ENCODE measurements at places on chromosomes 5 and 9.
A peak's percentile ranks its signal among the peaks of the same experiment; 100 is the strongest.

DNA sequence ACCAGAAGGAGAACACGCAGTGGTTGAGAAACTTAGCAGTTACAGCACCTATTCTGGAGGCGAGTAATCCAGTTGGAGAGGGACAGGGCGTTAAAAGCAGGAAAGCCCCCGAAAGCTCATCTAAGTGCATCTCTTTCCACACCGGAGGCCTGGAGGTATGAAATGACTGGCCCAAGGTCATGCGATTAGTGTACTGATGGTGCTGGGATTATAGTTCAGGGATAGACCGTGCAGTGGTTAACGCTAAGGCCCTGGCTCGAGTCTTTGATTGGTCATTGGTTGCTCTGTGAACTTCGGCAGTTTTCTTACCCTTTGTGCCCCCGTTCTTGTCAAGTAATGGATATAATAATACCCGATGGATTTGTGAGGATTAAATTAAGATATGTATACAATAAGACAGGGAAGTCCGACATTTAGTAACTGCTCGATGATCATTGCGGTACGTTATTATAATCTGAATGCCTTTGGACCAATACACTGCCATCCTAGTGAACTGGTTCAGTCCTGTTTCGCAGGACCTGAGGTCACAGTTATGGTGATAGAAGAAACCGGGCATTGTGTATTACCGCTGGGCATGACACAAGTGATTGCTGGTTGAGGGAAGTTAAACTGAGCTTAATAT, 960 bp downstream of the CANX start:
- peak; percentile 20 for DNase-seq

DNA sequence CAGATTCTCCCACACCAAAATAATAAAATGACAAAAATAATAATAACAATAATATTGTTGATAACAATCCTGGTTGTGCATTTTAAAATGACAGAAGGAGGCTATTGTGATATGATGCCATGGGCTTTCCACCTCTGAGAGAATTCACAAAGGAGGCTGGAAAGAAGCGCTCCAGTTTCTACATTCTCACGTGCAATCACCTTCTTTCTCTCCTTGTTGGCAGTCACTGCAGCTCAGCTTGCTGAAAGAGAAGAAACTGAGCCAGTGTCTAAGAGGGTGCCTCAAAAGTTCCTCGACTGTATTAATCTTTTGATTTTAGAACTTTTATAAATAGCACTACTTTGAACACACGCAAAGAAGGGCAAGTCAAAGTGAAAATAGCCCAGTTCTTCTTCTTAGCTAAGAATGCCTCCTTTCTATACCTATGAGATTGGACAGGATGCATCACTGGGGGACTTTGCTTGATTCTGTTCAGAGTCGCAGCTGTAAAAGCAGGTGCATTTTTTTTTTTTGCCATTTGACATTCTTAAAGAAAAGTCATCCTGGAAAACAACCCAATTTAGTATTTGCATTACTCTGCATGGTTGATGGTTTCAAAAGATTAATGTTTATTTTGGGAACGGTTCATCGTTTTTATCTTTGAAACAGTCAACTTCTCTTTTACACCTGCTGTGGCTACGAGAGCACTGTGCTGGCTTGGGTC, 12.4 kb upstream of the SUB1 start:
- DNase-seq: no peak

DNA sequence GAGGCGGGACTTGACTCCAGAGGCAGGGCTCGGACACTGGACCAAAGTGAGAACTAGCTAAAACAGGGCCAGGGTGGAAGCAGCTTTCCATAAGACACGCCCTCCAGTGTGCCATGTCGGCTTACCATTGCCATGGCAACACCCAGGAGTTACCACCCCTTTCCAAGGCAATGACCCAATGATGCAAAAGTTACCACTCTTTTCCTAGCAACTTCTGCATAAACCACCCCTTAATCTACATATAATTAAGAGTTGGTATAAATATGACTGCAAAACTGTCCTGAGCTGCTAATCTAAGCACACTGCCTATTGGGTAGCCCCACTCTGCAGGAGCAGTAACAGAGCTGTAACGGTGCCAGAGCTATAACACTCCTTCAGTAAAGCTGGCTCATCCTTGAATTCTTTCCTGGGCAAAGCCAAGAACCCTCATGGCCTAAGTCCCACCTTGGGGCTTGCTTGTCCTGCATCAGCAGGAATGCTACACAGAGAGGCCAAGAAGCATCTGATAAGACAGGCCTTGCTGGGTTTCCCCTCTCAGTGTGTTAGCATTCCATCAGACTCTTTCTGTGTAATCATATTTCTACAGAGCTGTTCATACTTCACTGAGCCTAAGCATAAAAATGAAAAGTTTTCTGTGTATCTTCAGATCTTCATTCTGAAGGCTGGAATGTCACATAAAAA, 262.7 kb upstream of the KLF9 start:
- no peak for DNase-seq

DNA sequence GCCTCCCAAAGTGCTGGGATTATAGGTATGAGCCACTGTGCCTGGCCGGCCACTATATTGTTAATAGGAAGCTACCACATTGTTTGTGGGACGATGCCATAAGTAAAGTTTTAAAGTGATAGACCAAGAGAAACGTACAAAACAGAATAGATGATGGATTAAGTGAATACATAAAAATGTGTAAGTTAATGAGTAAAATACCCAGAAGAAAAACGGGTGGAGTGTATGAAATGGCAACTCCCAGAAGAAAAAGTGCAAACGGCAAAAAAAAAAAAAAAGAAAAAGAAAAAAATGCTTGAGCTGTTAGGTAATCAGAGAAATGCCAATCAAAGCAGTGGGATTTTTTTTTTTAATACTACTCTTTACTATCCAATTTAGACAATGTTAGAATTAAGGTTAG, 246.0 kb downstream of the PDZD2 start:
- DNase-seq: no peak

GRCh38 chr9:115883467-115884329, 269.9 kb upstream of the PAPPA start:
- DNase-seq: no peak

DNA sequence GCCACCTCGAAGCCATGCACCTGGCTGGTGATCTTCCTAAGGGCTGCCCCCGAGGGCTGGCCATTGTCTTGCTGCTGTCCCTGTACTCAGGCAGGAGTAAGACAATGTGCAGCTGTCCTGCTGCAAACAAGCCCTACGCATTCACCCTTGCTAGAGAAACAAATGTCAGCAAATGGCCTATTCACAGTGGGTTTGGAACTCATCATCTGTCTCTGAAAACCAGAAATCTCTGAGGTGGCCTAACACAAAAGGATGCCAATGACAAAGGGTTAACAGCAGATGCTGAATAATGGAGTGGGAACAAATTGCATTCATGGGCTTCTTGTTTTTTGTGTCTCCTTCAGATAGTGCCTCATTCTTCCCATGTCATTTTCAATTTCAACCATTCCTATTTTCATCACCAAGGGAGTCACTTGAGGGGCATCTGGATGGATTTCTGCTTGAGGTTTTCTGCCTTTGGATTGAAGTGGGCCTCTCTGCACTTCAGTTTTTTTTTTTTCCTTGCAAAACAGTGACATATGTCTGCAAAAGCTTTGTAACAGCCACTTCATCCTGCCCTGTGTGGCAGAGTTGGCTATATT, 261.6 kb upstream of the VLDLR start:
- no peak for DNase-seq

DNA sequence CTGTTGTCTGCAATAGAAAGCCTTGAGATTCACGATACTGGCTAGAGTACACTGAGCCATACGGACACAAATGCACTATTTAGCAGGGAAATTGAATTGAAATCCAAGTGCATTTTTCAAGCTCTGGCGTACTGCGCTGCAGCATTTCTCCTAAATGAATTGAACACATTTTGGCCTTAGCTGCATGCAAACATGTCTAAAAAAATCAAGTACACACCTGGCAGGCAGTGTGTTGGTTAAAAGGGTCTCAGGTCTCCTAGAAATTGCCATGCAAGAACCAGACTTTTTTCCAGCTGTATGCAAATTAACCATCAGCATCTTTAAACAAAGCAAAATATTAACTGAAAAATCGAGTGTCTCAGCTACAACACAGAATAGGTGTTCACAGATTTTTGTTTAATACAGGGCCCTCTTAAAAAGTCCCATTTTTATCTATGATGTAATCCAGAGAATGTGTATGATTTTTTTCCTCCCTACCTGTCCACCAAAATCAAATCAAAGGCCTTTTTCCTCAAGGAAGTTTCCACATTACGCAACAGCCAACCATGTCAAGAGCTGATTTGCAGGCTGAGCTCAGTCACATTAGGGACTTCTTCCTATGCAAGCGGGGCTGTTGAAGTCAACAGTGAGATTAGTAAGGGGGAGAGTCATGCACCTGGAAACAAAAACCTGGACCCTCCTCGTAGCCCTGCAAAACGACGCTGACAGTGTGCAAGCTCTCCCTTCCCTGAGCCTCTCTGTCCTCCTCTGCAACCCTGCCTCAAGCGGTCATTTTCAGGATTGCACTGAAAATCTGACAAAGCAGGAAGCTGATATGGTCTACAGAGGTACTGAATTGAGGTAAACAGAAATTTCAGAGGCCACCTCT, 14.1 kb upstream of the SFXN1 start:
- DNase-seq: peak; percentile 59

DNA sequence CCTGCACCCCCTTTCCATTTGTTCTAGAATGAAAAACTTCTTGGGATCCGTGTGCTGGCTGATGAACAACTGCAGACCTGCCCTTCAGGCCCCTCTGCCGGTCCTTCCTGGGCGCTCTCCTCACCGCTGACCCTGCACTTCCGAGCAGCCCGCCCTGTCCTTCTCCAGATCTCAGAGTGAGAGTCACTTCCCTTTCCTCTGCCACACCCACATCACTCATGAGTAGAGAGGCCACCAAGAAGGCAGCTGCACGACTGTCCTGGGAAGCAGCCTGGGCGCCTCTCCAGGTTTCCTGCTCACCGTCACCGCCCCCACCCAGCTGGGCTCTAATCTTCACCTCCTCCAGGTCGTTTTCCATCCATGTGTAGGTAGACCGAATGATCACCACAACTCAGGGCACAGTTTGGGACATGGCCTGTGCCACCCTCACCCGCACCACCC, 35.0 kb upstream of the NSMF start:
- no peak for DNase-seq

DNA sequence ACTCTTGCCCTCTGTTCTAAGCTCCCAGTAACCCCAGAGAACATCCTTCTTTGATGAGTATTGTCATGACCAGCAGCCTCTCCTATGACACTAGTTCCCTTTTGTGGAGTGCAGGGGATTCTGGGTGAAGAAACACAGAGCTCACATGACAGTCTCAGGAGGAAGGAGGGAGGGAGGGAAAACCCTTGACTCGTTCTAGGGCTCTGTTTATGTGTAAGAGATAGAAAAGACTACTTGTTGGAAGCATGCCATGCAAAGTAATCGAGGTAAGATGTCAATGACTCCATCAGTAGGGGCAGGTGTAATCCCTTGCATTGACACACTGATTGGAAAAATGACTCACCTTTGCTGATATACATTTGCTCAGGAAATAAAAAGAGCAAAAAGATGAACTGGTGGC, 190.2 kb upstream of the ELL2 start:
- DNase-seq: no peak

DNA sequence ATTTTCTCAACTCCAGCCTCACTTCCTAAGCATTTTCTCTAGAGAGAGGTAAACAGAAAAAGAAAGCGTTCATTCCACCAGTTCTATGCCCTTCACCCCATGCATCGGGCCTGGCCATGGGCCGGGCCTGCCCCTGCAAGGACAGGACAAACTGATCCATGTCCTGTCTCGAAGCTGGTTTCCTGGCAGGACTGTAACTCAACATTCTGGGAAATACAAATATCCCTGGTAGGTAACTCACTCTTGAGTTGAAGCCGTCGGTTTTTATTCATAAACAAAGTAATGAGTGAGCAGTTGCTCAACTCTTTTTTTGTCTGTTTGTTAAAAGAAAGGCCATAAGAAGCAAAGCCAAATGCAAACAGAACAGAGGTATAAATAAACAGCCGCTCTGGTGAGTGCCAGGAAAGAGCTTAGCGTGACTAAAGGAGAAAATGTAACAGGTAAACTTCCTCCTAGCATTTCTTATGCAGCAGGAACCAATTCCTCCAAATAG, 64.4 kb upstream of the DNAH5 start:
- DNase-seq: no peak

- DNase-seq: no peak
Measured at GRCh38 chr5:84287951-84288350, 96.7 kb downstream of the EDIL3 start.

DNA sequence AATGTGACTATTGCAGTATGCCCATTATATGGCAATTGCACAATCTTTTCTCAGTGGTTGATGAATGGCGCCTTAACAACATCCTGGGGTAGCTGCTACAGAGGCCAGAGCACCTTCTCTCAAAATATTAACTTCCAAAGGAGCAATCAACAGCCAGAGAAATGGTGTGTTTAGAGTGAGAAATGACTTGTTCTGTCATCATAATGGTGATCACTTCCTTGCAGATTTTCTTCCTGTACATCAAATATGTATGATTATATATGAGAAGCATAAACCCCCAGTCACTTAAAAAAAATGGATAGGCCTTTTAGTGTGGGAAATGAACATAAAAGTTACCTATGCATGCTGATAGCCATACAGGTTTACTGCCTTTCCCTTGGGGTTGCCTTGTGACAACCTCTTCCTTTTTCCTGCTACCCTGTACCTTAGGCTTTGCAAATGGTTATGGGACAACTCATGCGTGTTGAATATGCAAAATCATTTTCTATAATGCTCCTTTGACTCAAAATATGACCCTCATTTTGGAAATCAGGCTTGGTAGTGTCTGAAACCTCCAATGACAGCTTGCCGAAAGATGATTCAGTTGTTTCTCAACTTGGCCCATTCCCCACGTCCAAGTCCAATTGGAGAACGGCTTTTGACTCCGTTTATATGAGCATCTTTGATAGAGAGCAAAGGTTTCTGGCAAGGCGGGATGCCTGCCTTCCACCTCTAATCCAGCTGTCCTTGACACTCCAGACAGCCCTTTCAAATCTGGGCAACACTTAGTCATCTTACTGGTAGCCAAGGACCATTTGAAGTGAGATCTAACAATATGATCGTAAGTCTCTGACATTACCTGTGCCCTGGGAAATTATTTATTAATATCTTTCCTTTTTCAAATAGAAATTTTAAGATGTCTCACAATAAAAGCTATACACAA, 69.3 kb downstream of the SLC1A1 start:
- DNase-seq: no peak

GRCh38 chr5:25119650-25120049, 474.9 kb upstream of the CDH10 start:
- DNase-seq: no peak

DNA sequence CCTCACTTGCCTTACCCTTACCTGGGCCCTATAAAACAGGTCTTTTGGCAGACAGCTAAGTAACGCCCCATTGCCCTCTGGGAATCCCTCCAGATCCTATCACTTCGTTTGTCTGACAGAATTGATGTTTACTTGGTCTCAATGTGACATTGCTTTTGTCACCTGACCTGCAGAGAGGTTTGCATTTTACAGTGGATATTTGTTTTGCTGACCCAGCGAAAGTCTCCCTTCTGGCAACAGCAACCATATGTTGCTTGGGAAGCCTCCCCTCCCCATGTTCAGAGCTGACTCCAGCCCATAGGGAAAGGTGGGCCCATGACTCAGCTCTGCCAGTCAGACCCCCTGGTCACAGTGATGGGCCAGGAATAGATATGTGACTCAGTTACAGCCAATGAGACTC, 54.0 kb upstream of the LARP1 start:
- no peak for DNase-seq

- no peak for DNase-seq
Measured at GRCh38 chr9:120402741-120403542, 177.0 kb downstream of the CDK5RAP2 start.

All from stimulated activated CD4-positive, alpha-beta T cell treated with anti-CD3 and anti-CD28 coated beads, Interleukin-4, amount 100 ng/mL, for 1 hour (primary cell).